Fibroblast of lung (primary cell): ENCODE measurements at places on chromosomes 1 and 21. TPM values are rescaled to one million over a fixed set of nuclear protein-coding genes. Genes with fewer than 3 reads are reported as not detected.

Gene B4GALT2
- total RNA-seq = 46.0 and 55.0 TPM in 2 replicates

Gene MAGI3
- 7.4 and 9.2 TPM in 2 replicates for total RNA-seq

Gene PYHIN1
- not detected in 2 replicates for total RNA-seq

Gene PGLYRP4
- total RNA-seq = not detected in 2 replicates

Gene OR2L2
- total RNA-seq = under 0.01 TPM in 1 of 2 replicates, not detected in the other

Gene RASSF5
- 1.8 and 3.0 TPM in 2 replicates for total RNA-seq

Gene KIF21B
- under 0.01 and 0.26 TPM in 2 replicates for total RNA-seq

Gene KCNJ9
- total RNA-seq = under 0.01 TPM in 2 replicates

Gene ZNF683
- total RNA-seq = not detected in 2 replicates

Gene GPATCH4
- total RNA-seq = 11.3 and 12.2 TPM in 2 replicates

DNA sequence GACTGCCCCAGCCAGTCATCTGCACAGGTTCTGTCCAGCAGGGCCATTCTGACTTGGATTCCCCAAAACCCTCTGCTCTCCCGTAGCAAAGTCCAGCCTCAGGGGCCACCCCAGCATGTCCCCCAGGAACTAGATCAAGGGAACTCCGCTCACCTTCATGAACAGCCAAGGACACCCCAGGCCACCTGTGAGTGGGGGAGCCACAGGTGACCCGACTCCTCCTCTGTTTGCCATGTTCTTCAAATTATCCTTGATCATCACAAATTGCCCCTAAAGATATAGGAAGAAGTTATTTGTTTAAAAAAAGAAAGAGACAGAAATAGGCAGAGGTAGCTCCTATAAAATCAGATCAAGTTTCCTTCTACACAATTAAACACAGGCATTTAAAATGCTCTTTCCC, 475.0 kb downstream of the MATN1 start:
- no peak for DNase-seq

DNA sequence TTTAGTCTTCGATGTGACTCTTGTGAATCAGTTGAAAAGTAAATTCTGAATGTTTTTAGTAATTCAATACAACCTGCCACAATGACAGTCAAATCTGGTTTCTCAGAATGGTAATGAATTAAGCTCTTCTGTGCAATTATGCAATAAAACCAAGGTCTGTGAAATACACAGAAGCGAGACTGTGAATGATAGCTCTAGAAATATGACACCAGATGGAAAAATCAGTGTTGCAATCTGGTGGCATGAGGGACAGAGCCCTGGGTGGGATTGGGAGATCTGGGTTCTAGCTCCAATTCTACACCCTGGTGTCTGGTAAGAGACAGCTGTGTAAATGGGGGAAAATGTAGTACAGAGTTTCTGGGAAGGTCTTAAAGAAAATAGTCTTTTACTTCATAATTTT, 586.4 kb upstream of the ZRANB2 start:
- peak; percentile 66 for DNase-seq

DNA sequence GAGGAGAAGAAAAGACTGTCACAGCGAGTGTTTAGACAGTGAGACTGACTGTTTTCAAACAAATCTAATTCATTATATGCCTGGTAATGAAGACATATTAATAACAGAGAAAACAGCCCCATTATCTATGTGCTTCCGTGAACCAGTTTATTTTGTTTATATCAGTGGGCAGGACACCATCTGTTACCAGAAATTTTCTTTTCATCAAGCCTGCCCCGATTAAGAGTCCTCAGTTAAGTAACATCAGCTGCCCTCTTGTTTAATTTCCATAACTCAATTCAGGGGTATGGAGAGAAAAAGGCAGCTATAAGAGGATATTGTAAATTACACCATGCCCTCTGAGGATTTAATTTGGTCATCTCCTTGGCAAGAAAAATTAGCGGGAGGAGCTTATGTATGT, 94.0 kb downstream of the TMEM200B start:
- DNase-seq = no peak

GRCh38 chr1:111732718-111733117, 6.5 kb downstream of the INKA2 start:
- DNase-seq = no peak

GRCh38 chr1:17045634-17046333, 8.0 kb downstream of the SDHB start:
- peak; percentile 80 for DNase-seq

- no peak for DNase-seq
Observed at GRCh38 chr21:46492851-46493250, 34.2 kb downstream of the DIP2A start.

GRCh38 chr1:151133018-151133806, 13.2 kb downstream of the SEMA6C start:
- DNase-seq = no peak

DNA sequence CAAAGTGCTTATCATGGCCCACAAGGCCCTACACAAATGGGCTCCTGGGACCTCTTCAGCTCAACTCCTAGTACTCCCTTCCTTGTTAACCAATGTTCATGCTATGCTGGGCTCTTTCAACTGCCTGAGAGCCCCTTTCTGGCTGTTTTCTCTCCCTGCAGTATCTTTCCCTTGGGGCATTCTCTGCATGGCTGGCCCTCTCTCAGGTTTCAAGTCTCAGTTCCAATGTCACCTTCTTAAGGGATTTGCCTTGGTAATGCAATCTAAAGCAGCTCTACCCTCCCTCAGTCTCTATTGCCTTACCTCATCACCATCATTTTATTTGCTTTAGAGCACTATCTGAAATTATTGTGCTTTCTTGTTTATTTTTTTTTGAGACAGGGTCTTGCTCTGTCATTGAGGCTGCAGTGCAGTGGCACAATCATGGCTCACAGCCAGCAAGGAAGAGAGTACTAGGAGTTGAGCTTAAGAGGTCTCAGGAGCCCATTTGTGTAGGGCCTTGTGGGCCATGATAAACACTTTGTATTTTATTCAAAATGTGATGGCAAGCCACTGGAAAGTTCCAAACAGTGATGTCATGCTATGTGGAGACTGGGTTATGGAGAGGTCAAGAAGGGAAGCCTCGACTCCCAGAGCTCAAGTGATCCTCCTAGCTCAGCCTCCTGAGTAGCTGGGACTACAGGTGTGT, 63.4 kb upstream of the SRSF10 start:
- DNase-seq = no peak

DNA sequence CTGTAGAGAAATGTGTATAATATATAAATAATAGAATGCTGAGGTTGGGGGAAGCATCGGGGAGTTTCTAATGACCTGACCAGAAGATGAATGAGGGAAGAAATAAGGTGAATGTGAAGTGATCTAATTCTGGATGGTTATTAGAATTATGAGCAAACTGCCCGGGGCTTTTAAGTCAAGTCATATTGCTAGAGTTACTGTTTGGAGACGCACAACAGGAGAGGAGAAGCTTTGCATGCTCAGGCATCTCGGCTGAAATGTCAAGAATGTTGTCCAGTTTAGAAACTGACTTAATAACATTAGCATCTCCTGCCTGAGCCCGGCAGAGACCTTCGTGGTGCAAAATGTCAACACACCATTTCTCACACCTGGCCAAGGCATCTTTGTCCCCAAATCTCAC, 119.1 kb downstream of the RRAGC start:
- no peak for DNase-seq
